Left renal cortex interstitium (tissue), 4 donors: ENCODE measurements at places on chromosomes 7 and 10. TPM values are rescaled to one million over a fixed set of nuclear protein-coding genes. Genes with fewer than 3 reads are reported as not detected.

GRCh38 chr7:157627646-157628045 is 290.8 kb downstream of the DNAJB6 start:
- DNase-seq = no peak

The ZNF365 gene
- polyA plus RNA-seq = 0.65 TPM

- DNase-seq = no peak
These were observed 85.2 kb upstream of the AOAH start for GRCh38 chr7:36809510-36809909.

- DNase-seq = no peak
These were observed 367.8 kb upstream of the ZMIZ1 start for GRCh38 chr10:78700816-78701520.

GRCh38 chr7:25565949-25566348 is 337.7 kb upstream of the NPVF start:
- DNase-seq = peak; percentile 63

- DNase-seq = no peak
These were observed 25.3 kb upstream of the FOXL3 start for GRCh38 chr7:264541-265191.

The UPK3B gene
- 4.2 TPM for polyA plus RNA-seq

- DNase-seq = peak; percentile 72
These were observed 22.4 kb downstream of the KCNH2 start for GRCh38 chr7:150955519-150956394.

The ACSM6 gene
- 0.10 TPM for polyA plus RNA-seq

DNA sequence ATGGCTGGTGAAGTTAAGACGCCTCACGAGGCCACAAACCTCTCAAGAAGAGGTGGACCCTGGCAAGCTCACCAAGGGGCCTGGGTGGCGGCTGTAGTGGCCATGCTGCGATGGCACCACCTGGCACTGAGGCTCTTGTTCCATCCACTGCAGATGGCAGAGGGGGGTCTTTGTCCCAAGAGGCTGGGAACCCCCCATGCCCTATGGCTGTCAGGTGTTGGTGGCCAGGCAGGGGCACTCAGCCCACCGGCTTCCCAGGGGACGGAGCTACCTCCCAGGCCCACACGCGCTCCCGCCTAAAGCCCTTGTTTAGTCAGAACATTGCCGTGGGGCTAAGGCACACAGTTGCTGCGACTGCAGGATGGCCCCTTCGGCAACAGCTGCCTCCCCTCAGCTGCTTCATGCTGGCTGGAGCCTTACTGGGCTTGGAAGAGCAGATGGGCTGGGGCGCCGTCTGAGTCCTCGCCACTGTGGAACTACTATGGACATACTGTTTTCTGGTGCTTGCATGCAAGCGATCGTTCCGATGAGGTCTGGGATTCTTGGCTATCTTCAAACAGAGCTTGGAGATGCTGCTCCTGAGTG is 46.8 kb downstream of the DPYSL4 start:
- DNase-seq = no peak

DNA sequence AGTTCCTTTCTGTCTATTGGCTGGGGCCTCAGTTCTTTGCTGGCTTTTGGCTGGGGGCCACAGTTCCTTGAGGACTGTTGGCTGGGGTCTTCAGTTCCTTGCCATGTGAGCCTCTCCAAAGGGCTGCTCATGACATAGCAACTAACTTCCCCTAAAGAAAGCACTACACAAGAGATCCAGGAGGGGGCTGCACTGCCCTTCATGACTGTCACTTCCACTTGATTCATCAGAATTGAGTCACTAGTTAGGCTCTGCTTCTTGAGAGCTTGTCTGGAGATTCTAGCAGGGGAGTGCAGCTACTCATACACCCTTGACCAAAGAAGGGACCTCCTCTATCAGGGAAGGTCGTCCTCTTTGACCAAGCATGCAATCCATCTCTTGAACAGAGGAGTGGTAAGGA is 38.0 kb upstream of the MKX start:
- DNase-seq = no peak

- no peak for DNase-seq
These were observed 371.0 kb downstream of the FRMD4A start for GRCh38 chr10:13959443-13960359.

- no peak for DNase-seq
These were observed 18.4 kb downstream of the VSTM4 start for GRCh38 chr10:49096890-49097445.

GRCh38 chr7:101474178-101474577 is 111.5 kb downstream of the COL26A1 start:
- DNase-seq = no peak

GRCh38 chr10:14674376-14675050 is 100.2 kb downstream of the FAM107B start:
- peak; percentile 53 for DNase-seq

The TRIM50 gene
- polyA plus RNA-seq = 0.20 TPM

DNA sequence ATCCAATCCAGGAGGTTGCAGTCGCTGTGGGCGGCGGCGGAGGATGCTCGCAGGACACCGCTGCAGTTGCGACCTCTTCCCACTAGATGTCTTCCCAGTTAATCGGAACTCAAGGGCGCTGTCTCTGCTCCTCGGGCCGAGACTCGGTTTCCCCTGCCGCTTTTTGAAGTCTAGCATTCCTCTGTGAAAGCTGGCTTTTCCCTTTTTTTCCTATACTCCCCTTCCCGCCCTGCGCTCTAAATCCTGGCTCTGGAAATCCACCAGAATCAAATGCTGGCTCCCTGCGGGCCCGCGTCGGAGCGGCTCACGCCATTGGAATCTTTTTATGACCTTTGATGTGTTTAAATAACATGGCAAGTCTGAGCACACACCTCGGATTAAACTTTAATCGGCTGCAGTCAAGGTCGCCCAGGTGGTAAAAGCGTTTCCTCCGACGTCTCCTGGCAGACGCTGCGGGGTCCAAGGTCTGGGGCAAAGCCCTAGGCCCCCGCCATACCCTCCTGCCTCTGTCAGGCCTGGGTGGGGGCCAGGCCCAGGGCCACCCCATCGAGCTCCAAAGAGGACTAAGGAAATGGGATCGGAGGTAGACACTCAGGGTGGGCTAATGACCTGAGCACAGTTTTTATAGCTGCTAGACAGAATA is 10.7 kb upstream of the HOXA13 start:
- no peak for DNase-seq

DNA sequence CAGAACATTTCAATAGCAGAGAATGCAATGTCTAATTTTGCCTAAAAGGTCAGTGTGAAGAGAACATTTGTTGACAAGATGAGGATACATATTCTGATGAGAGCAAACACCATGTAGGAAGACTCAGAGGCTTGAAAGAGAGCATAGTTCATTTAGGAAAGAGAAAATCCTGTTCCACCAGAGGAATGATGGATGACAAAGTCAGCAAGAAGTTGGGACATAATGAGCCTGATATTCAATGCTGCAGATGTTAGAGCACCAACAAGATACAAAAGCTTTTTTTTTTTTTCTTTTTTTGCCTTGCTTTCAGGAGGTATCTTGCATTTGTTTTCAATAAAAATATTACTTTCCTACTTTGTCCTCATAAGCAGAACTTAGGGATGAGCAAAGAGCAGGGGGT is 952.0 kb upstream of the C7orf33 start:
- no peak for DNase-seq

DNA sequence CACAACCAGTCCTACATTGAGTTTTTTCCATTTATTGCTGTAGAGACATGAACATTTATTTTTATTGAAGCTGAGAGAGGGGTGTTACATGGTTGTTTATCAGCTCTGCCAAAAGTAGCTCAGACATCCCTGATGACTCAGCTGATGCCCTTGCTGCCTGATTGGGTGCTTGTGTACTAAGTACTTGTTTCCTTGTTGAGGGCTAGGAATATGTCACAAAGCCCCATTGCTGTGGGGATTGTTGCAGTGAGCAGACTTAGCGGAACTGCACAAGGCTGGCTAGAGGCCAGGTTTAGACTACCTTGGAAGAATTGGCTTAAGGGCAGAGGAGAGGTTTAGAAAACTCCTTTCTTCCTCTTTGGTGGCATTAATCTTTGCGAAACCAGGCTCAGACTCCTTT is 110.6 kb downstream of the AUTS2 start:
- no peak for DNase-seq

The ITGB8 gene
- polyA plus RNA-seq = 39.7 TPM

The ZNF804B gene
- 0.23 TPM for polyA plus RNA-seq

The NEUROG3 gene
- not detected for polyA plus RNA-seq

DNA sequence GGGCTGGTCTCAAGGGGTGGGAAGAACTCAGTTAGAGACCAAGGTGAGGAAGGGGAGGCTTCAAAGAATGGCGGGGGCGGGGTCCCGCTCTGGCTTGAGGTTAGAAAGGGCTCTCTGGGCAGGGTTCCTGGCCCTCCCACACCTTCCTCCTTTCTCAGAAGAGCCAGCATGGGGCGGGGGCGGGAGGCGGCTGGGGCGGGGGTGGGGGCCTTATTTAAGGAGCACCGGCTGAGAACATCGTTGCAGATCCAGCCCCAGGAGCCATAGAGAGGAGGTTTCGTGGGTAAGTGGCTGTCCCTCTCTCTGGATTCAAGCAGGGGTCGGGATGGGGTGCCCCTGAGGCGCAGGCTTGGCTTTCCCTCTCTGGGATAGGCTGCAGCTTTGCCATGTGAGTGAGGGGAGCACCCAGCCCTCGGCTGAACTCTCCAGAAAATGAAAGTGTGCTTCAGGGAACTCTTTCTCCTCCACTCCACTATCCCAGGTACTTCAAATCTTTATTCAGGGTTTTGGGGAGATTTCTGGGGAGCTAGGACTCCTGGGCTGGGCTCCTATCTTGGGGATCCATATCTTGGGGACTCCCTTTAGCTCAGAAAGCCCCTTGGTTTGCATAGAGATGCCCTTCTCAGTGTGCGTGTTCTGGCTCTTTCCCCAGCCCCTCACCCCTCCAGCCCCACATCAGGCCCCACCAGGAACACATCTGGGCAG is 3.3 kb upstream of the CUEDC2 start:
- DNase-seq = no peak

DNA sequence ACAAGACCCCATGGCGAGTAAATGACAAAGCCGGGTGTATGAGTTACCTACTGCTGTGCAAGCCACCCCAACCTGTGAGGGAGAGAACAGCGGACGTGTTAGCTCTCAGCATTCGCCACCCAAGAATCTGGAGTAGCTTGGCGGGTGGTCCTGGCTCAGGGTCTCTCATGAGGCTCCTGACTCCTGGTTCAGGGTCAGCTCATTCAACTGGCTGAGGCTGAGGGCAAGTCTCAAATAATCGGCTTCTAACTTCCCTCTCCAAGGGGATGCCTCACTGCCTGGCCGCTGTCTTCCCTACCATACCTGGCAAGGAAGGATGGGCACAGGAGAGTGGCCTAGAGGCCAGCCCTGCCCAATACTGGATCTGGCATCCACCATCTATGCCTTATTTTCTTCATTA is 94.2 kb downstream of the HTR5A start:
- no peak for DNase-seq

- no peak for DNase-seq
These were observed 134.6 kb upstream of the TCF7L2 start for GRCh38 chr10:112815269-112816032.

GRCh38 chr7:22108151-22108845 is 162.6 kb upstream of the CDCA7L start:
- no peak for DNase-seq

DNA sequence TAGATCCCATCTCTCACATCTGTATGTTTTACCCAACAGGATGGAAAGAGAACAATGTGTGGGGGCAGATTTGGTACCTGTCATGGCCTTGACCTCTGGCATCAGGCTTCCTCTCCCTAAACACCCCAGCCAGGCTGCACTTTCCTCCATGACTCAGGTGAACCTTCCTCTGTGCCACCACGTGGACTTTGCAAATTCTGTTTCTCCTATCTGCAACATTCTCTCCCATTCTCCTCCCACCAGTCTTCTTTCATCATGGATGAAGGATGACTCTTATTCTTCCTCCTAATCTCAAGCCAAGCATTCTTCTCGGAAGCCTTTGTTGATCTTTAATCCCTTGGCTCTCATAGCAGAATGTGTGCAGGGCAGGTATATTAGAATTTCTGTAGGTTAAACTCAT is 355.4 kb downstream of the KCNMA1 start:
- DNase-seq = no peak

DNA sequence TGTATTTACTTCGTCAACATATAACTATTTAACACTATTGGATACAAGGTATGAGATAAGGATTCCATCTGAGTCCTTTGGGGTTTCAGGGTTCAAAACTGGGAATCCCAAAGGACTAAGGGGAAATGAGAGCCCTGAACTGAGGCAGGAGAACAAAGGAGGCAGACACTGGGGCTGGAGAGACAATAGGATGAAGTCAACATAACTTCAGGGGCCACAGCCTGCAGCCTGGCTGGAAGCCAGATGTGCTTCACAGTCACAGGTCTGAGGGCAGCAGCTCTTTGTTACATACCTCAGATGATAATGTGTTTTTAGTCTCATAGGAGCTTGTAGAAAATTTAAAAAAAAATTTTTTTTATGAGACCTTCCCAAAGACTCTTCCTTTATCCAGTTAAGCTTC is 73.3 kb downstream of the NRF1 start:
- no peak for DNase-seq

GRCh38 chr7:78529392-78529791 is 730.8 kb downstream of the PHTF2 start:
- DNase-seq = no peak

The FUOM gene
- polyA plus RNA-seq = 17.8 TPM

The HOXA13 gene
- polyA plus RNA-seq = 0.21 TPM

The ZPBP gene
- polyA plus RNA-seq = 0.29 TPM

DNA sequence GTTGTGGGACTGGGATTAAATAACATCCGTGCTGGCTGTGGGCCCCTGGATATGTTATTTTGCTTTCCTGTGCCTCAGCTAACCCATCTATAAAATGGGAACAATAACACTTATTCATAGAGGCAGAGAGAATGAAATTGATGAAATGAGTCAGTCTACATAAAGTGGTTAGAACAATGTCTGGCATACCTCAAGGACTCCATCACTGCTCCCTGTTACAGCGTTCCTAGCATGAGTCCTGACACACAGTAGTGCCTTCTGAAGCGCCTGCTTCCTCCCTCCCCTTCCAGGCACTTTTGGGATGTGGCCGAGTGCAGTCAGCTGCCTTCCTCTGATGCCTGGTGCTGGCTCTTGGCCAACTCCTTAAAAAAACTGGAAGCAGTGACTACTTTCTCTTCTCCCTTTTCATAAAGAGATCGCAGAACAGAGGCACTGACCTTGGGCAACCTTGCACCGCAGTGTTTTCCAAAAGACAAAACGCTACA is 108.4 kb upstream of the ZMIZ1 start:
- DNase-seq = no peak

GRCh38 chr10:5506751-5507648 is 7.6 kb upstream of the CALML5 start:
- DNase-seq = no peak

GRCh38 chr7:135670179-135670578 is 7.9 kb downstream of the STMP1 start:
- no peak for DNase-seq
